ENCODE measurements at places on chromosomes 2 and 18.

- no peak for DNase-seq
Measured at GRCh38 chr18:22848615-22849014, 84.5 kb upstream of the RBBP8 start.

DNA sequence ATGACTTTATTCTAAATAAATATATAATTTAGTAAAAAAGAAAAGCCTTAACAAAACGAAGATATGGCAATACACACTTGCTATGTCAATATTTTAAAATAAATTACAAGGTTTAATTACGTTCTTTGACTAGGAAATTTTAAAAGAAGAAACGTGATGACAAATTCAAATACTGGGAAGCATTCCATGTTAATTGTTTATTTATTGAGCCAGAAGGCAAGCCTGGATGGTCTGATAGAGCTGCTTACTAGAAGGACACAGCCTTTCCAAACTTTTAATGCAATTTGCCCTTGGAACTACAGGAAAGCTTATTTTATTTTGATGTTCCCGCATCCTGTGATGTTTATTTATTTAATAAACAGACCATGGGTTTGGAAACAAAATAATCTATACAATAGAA is 33.4 kb upstream of the DSEL start:
- no peak for DNase-seq

DNA sequence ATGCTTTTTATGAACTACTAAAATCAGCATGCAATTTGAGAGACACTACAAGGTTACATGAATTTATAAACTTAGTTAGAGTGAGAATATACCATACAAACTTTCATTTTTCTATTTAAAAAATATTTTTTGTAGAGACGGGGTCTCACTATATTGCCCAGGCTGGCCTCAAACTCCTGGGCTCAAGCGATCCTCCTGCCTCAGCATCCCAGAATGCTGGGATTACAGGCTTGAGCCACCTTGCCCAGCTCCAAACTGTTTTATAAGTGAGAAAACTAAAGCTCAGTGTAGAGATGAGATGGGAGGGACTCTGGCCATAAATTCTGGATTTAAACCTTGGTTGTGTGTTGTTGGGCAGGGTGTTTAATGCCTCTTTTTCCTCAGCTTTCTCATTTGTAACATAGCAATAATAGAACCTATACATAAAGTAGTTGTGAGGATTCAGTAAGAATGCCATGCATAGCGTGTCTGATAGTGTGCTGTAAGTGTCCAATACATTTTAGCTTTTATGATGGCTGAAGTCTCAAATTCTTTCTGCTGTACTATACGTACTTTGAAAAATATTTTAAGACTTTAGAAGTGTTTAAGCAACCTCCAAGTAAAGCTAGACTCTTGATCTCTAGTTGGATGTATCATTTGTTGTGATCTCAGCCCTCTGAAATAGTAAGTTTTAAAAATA is 9.7 kb downstream of the CAB39 start:
- DNase-seq: no peak

GRCh38 chr18:79919089-79919488 is 32.4 kb downstream of the SLC66A2 start:
- no peak for DNase-seq

DNA sequence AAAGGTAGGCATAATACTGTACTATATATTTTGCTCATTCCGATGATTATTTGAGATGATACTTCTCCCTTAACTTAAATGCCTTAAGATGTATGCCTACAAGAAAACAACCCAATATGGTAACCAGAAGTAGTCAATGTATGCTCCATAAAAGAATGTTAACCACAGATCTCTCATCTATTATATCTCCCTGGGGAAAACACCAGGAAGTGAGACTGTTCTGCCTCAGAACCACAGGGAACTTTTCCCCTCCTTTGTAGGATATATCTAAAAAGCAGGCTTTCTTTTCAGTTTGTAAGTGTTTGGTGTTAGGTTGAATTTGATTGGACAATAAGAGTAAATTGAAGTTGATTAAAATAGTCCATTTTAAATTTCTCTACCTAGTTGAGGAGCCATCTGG is 1160.5 kb upstream of the NXPH2 start:
- DNase-seq: no peak
